ENCODE measurements at places on chromosomes 1 and 21.

GRCh38 chr1:210627755-210628154 lies 299.1 kb downstream of the HHAT start:
- no peak for DNase-seq

- DNase-seq, result no peak
Measured at GRCh38 chr1:145962157-145963102, 1.9 kb downstream of the ANKRD34A start.

DNA sequence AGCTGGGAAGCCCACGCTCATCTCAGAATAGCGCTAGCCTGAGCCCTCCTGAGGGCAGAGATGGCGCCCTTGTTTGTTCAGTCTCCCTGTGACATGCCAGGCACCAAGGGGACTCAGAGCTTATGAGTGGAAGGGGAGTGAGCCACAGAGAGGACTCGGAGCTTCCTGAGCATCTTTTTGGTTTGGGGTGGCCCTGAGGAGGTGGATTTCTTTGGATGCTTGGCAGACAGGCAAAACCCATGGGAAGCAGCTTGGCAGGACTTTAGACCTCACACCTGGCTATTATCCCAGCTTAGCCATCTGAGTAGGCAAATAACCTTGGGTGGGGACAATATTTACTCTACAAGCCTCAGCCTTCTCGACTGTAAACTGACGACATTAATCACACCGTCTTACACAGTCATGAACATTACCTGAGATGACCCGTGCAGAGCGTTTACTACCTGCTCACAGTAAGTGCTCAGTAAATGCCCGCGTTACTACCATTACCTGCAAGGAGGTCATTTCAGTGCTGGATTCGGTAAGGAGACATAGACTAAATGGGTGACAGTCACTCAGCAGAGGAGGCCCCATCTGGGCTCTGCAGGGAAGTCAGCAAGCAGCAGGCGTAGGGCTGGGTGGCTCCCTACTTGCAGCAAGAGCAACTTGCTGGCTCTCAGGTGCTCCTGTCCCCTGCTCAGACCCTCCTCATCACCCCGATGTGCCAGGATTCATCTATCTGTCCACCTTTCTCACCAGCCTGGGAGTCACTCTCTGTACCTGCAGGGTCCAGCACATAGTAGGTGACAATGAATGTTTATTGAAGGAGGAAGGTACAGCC lies 54.9 kb downstream of the KLHDC7A start:
- no peak for DNase-seq

DNA sequence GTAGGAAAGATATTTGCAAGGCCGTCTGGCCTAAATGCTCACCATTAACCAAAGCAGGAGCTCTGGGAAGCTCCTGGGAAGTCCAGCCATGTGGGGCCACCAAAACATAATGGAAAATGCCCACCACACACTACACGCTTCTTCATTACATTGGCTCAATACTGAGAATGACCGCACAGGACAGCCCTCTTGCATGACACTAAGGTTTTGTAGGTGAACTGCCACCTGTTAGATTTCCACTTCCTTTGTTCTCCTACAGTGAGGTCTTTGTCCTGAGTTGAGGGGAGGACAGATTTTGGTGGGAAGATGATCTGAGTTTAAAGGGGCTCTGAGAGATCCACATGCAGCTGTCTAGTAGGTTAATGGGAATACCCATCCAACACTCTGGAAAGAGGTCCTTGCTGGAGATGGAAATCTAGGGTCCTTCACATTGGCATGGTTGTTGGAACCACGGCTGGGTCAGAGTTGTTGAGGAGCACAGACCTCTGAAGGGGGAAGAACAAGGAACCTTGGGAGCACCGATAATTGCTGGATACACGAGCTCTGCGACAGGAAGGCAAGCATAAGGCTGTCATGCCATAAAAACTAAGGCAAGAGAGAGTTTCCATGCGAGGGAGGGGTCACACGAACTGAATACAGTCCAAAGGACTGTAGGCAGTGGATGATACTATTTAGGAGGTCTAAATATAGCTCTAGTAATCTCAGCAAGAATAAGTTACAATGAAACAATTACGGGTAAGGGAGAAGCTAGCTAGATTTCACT lies 105.5 kb upstream of the IRF2BP2 start:
- DNase-seq, result no peak

DNA sequence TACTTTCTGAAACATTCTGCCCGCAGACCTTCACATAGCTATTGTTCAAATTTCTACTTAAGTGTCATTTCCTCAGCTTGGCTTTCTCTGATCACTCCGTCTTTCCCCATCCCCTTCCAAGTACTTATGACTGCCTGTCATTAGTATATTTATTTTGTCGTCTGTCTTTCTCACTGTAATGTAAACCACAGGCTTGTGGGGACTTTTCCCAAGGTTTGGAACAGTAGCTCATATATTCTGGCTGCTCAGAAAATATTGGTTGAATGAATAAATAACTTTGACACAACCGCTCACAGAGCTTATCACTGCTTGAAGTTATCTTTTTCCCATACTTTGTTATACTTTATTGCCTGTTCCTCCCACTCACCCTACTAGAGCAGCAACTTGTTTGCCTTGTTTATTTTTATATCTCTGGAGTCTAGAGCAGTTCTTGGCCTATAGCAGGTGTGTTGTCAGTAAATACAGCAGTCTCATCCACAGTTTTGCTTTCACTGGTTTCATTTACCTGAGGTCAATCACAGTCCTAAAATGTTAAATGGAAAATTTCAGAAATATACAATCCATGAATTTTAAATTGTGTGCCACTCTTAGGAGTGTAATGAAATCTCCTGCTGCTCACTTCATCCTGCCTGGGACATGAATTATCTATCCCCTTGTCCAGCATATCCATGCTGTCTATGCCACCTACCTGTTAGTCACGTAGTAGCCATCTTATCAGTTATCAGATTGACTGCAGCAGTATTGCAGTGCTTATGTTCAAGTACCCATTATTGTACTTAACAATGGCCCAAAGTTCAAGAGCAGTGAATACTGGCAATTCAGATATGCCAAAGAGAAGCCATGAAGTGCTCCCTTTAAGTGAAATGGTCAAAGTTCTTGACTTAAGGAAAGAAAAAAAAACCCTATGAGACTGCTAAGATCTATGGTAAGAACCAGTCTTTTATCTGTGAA lies 2.4 kb upstream of the CNIH4 start:
- no peak for DNase-seq

DNA sequence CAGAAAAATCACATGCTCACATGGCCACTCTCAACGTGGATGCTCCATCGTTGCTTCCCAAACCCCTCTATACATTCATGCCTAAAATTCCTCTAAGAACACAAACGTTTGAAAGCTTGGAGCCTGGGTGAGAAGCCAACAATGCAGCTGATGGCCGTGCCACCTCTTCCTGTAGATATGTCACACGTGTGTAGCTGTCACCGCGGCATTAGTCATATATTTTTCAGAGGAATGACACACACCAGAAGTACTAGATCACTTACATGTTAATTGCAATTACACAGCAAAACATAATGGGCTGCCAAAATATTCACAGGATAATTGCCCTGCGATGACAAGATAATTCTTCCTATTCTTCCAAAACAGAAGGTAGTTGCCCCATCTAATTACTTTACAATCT lies 112.7 kb upstream of the BACE2 start:
- DNase-seq, result no peak

GRCh38 chr1:22127248-22127647 lies 15.6 kb downstream of the WNT4 start:
- DNase-seq, result no peak

DNA sequence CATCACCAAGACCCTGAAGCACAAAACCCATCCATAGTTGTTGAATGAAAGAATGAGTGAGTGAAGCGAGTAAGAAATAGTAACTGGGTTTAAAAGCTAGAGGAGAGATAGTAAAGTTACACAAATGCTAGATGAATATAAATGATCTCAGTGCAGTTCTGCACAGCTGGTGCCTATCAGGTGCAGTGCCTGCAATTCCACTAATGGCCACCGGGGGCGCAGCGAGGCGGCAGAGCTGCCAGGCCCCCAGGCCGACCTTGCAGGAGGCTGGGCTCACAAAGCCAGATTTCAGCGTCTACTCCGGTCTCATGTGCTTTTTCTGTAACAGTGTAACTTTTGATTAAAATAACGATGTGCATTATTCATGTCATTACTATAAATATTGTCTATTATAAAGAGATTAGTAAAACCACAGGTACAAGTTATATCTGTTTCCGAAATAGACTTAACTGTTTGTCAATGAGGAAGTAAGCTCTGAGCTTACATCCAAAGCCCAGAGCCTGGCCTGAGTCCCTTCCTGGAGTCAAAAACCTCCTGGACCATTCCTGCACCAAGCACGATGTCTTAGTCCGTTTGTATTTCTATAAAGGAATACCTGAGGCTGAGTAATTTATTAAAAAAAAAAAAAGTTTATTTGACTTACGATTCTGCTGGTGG lies 477.6 kb downstream of the NPHP4 start:
- DNase-seq, result no peak

DNA sequence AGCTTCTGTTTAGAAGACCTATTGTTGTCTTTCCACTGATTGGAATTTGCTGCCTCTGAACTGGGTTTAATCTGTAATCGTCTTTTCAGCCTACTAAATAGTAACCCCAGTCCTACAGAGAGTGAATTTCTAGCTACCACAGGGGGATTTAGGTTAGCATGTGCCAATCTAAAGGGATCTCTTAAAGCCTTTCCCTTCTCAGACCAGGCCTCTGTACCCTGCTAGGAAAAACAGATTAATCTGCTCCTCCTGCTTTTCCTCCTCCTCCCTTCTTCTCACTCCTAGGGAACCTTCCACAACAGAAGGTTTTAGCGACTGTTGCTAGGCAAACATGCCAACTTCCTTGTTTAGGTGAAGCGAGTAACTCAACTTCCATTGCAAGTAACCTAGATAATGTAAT lies 1.3 kb upstream of the RC3H1 start:
- DNase-seq, result peak; percentile 19

DNA sequence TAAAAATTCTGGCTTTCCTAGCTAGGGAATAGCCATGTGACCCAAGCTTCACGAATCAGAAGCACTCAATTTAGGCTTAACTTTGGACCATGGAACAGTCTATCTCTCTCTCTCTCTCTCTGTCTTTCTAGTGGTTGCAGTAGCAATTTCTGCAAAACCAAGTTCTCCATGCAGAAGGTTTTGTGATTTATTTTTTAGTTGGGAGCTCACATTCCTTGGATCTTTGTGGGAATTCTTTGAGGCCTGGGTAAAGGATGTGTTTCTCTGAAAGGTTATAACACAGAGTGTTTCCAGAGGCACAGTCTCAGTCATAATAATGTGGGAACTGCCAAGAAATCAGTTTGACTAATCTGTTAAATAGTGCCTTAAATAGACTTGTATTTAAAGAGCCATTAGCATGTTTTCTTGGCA lies 112.3 kb upstream of the COL11A1 start:
- no peak for DNase-seq

DNA sequence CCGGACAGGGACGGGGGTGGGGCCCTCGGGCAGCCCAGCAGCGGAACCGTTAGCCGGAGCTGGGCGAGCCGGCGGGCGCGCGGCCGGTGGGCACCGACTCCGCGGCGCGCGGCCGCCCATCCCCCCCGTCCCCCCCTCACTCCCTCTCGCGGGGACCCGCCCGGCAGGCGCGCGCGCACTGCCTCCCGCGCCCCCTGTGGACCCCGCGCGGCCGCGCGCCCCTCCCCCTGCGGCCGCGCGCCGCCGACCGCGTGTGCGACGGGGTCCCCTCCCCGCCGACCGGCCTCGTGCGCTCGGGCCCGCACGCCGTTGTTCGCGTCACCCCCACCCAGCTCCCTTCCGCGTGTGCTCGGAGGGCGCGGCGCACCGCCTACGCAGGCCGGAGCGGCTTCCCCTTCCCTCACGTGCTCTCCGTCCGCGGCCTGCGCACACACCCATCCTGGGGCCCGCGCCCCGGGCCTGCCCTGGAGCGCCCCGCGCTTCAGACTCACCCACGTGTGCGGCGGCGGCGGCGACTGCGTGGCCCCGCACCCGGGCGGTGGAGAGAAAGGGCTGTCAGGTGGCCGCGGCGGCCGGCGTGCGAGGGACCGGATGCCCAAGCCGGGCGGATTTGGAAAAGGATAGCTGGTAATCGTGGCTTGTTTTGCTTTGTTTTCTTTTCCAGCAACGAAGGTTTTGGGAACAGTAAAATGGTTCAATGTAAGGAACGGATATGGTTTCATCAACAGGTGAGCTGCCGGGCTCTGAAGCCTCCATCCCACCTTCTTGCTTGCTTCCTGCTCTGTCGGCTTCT lies 717 bp downstream of the YBX1 start:
- no peak for DNase-seq

DNA sequence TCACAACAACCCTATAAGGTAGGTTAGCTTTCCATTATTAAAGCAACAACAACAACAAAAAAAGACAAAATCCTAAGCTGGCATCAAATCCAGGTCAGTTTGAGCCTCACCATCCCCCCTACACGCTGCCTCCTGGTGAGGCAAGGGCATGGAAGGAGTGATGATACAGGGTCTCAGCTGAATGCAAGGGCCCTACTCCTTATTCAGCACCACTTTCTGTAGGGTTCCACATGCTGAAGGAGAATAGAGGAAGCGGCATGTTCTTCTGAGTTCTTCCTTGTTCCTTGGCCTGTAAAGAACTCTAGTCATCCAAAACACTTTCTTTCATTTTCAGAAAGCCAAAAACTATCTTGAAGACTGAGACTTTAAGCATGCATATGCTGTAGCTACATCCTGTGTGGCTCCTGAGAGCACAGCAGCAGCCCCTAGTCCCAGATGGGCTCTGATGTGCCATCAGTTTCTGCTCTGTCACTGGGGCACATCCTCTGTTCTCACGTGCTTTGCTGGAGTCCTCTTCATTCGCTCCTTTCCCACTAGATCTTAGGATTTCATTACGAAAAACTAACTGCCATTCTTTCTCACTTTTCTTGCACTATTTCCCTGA lies 6.2 kb downstream of the ILDR2 start:
- no peak for DNase-seq

DNA sequence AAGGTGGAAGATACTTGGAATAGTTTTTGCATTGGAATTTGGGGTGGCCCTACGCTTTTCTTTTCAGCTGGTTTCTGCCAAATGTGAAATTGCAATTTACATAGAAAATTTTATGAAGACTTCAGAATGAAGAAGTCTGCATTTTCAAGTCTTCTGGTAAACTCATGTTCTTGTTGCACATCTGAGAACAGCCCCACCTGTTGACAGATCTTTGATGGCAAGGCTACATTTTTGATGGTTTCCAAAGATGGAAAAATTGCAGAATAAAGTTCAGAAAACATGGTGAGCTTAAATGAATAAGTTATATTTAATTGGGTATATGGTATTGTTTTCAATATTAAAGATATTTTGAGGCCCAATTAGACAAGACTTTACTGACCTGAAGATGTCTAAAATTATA lies 25.4 kb downstream of the OLFM3 start:
- no peak for DNase-seq

- DNase-seq, result no peak
Measured at GRCh38 chr1:14897080-14897449, 256.5 kb upstream of the TMEM51 start.

- DNase-seq, result no peak
Measured at GRCh38 chr1:231337043-231337471, 595 bp downstream of the EXOC8 start.

DNA sequence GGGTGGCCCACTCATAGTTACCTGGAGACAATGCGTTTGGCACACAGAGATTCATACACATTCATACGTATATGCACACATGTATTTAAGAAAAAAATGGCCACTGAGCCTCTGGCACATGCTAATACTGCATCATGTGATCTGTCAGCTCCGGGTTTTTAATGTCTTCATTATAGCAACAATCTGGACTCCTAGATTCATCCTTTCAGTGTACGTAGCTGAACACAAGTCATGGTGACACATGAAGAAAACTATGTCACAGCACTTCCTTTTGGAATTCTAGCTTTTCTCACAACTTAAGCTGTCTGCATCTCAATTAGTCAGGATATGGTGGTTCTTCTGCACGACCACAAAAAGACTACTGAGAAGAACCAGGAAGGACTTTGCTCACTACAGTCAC lies 24.7 kb downstream of the HSF2BP start:
- no peak for DNase-seq

- DNase-seq, result no peak
Measured at GRCh38 chr1:75341537-75341936, 207.3 kb downstream of the LHX8 start.

Data from DMS 273 treated with DMSO at 0.1 percent for 48 hours (cell line).